ENCODE measurements at places on chromosomes 3 and 15.

DNA sequence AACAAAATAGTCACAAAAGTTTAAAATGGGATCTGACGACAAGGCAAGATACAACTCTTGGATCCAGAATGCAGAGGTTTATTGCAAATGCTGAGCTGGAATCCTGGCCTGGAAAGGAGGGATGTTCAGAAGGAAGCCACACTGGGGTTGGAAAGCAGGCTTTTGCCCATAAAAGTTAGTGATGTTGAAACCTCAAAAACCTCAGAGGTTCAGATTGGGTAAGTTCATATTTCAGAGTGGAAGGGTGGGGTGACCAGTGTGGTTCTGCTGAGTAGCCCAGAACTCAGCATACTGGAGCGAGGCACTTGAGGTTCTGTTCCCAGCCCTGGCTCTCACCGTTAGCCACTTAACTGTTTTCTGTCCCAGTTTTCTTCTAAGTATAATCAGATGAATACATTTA, 114.0 kb upstream of the OSTN start:
- DNase-seq, result no peak

GRCh38 chr3:49606427-49606826, 52.1 kb downstream of the BSN start:
- no peak for DNase-seq

DNA sequence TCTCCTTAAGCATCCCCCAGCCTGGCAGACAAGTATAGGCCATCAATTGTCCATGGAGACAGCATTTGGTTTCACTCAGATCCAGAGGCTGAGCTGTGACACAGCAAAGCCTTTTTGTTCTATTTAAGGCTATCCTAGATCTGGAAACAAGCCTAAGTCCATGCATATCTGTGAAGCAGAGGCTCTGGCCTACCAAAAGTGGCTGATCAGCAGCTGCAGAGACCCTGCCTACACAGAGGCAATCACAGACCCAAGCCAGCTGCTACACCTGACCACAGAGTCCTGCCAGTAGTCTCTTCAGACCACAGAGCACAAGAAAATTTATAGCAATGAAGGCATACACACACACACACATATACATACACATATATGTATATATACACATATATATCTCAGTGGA, 501.7 kb upstream of the ARPP21 start:
- DNase-seq, result no peak

- no peak for DNase-seq
These were observed 687 bp downstream of the ALDH1A3 start for GRCh38 chr15:100880139-100880896.

GRCh38 chr3:89113893-89114840, 6.7 kb downstream of the EPHA3 start:
- no peak for DNase-seq

- no peak for DNase-seq
These were observed 66.0 kb downstream of the C3orf20 start for GRCh38 chr3:14740983-14741382.
